ENCODE measurements at places on chromosomes 1 and 21.

- no peaks in the 10 kb centered on the region for H3K27me3 ChIP-seq
- no peak overlapping the region for H3K4me3 ChIP-seq
- no peak for DNase-seq
- H3K4me1 ChIP-seq: peaks cover 76% of the 10 kb centered on the region
Measured at GRCh38 chr1:19400192-19400611, 85.1 kb downstream of the CAPZB start.

- no peak for DNase-seq
- peaks cover 14% of the 10 kb centered on the region for H3K4me1 ChIP-seq
- H3K36me3 ChIP-seq: no peaks in the 10 kb centered on the region
- no peaks in the 10 kb centered on the region for H3K27me3 ChIP-seq
- H3K27ac ChIP-seq: no peak overlapping the region
- no peak overlapping the region for H3K4me3 ChIP-seq
Measured at GRCh38 chr21:41207401-41208375, 39.7 kb downstream of the BACE2 start.

DNA sequence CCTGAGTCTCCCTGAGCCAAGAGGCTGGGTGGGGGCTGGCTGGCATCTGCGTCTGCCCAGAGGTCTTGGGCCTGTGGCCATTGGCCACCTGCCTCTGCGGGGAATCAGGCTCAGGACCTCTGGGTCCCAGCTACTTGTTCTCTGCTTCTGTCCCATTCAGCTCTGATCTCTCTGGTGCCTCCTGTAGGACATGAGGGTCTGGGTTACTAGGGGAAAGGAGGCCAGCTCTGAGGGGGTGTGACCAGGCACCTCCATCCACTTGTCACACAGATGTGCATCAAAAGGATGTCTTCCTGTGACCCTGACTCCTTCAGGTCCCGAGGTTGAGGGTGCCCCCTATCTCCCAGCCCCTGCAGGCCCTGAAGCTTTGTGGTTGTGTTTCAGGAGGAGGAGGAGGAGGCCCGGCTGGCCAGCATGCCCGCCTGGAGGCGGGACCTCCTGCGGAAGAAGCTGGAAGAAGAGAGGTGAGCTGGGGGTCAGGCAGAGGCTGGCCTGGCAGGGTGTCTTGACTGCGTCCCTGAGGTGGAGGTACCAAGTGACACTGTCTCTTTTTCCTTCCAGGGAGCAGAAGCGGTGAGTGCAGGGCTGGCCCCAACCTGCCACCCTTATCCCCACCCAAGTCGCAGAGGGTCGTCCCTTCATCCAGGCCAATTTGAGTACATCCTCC is 9.0 kb downstream of the TNFRSF25 start:
- H3K4me1 ChIP-seq: peaks cover 25% of the 10 kb centered on the region
- H3K36me3 ChIP-seq: peaks cover 2% of the 10 kb centered on the region
- H3K27me3 ChIP-seq: no peaks in the 10 kb centered on the region
- no peak for DNase-seq

- H3K27me3 ChIP-seq: peaks cover 3% of the 10 kb centered on the region
- no peak within 1 kb of the TSS for H3K27ac ChIP-seq
- no peak within 1 kb of the TSS for H3K4me3 ChIP-seq
- peaks cover 4% of the 10 kb centered on the region for H3K36me3 ChIP-seq
- H3K4me1 ChIP-seq: no peaks in the 10 kb centered on the region
- DNase-seq: no peak
Measured at GRCh38 chr1:152907686-152908601, at the start of gene IVL. Gene IVL, plus strand, starts transcription at chr1:152908546. Its CDS starts 1,252 bp downstream, at chr1:152909798.

GRCh38 chr1:4614371-4615137 is 39.9 kb upstream of the AJAP1 start:
- H3K36me3 ChIP-seq: peaks cover 64% of the 10 kb centered on the region
- no peak overlapping the region for H3K27ac ChIP-seq
- no peak overlapping the region for H3K4me3 ChIP-seq

DNA sequence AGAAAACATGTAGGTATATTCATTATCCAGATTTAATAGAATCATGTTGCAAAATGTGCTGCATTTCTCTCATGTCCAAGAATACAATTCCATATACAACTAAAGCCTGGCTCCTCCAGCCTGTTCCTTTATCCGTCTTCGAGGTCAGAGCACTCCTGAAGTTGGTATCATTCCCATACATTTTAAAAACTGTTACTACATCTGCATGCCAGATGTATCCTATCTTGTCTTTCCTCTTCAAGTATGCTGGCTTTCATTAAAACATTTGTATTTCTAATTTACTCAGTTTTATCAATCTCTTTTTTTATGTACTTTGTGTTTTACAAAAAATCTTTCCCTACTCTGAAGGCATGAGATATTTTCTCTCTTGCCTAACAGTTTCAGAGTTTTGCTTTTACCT is 536.6 kb upstream of the USP24 start:
- peaks cover 4% of the 10 kb centered on the region for H3K4me1 ChIP-seq
- H3K36me3 ChIP-seq: peaks cover 4% of the 10 kb centered on the region
- DNase-seq: no peak
- no peak overlapping the region for H3K4me3 ChIP-seq
- no peaks in the 10 kb centered on the region for H3K27me3 ChIP-seq

- no peak overlapping the region for H3K27ac ChIP-seq
- peaks cover 15% of the 10 kb centered on the region for H3K27me3 ChIP-seq
- no peak overlapping the region for H3K4me3 ChIP-seq
- DNase-seq: no peak
Measured at GRCh38 chr1:206850401-206850800, 15.0 kb upstream of the IL20 start.

GRCh38 chr1:71899881-71900280 is 382.5 kb downstream of the NEGR1 start:
- DNase-seq: no peak
- H3K4me3 ChIP-seq: no peak overlapping the region
- H3K4me1 ChIP-seq: no peaks in the 10 kb centered on the region
- no peaks in the 10 kb centered on the region for H3K36me3 ChIP-seq

All from WTC11 (cell line).